Mucosa of gallbladder (tissue), 1 donor: ENCODE measurements at places on chromosomes 16 and 17.

DNA sequence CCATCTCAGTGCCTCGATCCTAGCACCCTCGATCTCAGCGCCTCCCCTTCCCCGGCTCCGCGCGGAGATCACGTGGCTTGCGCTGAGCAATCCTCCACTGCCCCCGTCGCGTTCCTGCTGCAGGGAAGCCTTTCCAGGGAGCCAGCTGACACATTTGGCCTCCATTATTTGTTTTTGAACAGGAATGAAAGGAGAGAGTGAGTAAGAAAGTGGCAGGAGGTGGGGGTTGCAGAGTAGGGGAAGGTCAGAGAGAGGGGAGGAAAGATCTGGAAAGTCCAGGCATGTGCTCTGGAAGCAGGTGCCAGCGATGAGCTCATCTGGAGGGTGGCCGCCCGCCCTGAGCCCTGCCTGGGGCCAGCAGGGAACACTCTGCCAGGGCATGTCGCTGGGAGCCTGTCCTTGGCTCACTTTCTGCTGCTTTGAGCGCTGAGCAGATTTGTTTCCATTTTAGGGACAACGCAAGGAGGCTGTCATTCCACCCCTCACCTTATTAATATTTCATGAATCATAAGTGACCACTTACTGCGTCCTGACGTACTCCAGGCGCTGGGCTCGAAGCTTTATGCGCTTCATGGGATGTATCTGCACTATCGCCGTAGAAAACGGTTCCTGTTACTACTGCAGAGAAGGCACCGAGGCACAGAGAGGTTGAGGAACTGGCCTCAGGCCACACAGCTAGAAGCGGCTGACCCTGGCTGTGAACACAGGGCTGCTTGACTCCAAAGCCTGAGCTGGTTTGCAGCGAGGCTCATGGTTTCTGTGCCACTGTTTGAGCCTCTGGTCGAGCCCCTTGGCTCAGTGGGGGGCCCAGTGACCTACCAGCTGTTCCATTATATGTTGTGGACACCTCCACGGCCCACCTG, 283.1 kb downstream of the SEC14L1 start:
- peak; percentile 90 for DNase-seq

DNA sequence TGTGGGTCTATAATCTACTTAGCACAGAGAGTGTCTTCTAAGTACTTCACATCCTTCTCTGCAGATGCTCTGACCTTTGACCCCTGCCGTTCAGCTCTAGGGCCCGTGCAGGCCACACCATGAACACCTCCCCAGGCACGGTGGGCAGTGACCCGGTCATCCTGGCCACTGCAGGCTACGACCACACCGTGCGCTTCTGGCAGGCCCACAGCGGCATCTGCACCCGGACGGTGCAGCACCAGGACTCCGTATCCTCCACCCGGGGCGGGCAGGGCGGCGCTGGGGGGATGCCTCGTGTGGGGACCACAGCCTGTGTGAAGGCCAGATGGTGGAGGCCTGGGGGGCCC, 686 bp downstream of the MLST8 start:
- no peak for DNase-seq

- DNase-seq: no peak
These were observed 4.7 kb downstream of the NOD2 start for GRCh38 chr16:50697881-50698767.

GRCh38 chr16:27431773-27432532, 30.0 kb downstream of the IL21R start:
- DNase-seq: peak; percentile 5

- DNase-seq: no peak
These were observed 55.4 kb downstream of the CYB5B start for GRCh38 chr16:69479775-69480174.

- no peak for DNase-seq
These were observed 36.7 kb downstream of the KIAA0753 start for GRCh38 chr17:6603744-6604325.

DNA sequence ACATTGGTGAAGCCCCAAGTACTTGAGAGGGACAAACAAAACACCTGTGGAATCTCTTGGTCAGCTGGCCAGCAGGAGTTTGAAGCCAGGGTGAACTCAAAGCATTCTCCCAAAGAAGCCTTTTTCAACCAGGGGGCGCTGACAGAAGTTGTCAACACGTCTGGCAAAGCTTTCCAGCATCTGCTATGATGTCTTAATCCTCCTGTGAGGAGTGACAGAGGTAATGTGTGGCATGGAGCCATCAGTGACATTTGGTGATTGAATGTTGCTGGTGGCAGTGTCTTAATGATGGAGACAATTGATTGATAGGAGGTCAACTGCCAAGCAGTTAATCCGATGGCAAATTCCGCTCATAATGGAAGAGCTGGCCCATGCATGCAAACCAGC, 257.6 kb upstream of the HSBP1 start:
- no peak for DNase-seq

DNA sequence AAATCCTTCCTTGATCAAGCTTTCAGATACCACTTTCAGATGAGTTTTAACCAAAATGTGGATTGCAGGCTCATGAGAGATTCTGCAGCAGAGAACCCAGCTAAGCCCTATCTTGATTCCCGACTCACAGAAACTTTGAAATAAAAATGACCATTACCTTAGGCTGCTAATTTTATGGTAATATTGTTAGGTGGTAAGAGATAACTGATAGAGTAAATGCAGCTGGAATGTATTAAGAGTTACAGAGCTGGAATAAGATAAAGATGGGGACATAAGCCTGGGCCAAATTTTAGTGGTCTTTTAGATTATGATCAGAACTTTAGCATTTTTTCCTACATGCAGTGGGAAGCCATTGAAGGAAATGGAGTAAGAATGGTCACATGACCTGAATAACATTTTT, 1074.0 kb downstream of the CDH11 start:
- no peak for DNase-seq

DNA sequence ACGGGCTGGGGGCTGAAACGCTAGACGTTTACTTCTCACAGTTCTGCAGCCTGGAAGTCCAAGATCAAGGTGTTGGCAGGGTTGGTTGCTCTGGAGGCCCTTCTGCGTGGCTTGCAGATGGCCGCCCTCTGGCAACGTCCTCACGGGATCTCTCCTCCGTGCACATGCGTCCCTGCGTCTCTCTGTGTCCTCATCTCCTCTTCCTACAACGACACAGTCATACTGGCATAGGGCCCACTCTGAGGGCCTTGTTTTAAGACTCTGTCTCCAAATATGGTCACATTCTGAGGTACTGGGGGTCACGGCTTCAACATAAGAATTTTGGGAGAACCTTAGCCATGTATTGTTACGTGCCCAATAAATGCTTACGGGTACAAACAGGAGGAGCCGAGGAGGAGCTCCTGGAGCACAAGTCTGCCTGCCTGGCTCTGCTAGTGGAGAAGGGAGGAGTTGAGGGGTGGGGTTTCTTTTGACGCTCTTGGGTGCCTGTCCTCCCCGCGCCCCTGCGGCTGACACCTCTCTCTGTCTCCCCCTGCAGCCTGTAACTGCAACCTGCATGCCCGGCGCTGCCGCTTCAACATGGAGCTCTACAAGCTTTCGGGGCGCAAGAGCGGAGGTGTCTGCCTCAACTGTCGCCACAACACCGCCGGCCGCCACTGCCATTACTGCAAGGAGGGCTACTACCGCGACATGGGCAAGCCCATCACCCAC, 141.1 kb downstream of the NTN1 start:
- no peak for DNase-seq

- no peak for DNase-seq
These were observed 14.7 kb downstream of the RNF43 start for GRCh38 chr17:58402679-58403078.

GRCh38 chr16:66585481-66586239, 6.4 kb downstream of the CMTM2 start:
- DNase-seq: no peak

DNA sequence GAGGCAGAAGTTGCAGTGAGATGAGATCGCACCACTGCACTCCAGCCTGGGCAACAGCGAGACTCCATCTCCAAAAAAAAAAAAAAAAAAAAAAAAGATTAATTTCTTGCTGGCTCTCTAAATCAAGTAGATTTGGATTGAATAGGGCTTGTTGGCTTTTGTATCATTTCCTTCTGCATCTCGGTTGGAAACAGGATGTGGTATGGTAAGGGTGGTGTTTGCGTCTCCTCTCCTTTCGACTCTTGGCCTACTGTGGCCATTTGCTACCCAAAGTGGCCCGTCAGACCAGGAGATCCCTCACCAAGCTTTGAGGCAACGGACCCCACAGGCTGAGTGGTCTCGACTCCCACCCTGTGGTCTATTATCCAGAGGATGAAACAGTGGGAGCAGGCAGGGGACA, 168.0 kb upstream of the IRX3 start:
- DNase-seq: no peak

- DNase-seq: peak; percentile 62
These were observed 13.3 kb upstream of the SDK2 start for GRCh38 chr17:73657473-73658116.

- DNase-seq: peak; percentile 57
These were observed at the start of gene CDK5R1 for GRCh38 chr17:32486701-32487472. Gene CDK5R1, plus strand, starts transcription at chr17:32486993. Its CDS starts 628 bp downstream, at chr17:32487621.

DNA sequence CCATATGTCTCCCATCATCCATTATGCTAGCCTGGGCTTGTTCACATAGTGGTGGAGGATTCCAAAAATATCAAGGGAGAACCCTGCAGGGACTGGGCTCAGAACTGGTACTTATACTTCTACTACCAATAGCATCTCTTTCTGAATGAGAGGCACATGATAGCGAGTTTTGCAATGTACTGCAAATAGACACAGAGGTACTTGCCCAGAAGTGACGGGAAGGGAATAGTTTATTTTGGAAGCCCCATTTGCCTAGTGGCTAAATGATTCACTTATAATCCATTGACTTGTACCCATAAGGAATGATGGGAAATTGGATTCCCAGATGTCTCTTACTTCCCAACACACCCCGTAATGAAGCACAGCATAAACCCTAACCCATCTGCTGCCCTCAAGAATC, 124.8 kb upstream of the ERCC4 start:
- DNase-seq: no peak

DNA sequence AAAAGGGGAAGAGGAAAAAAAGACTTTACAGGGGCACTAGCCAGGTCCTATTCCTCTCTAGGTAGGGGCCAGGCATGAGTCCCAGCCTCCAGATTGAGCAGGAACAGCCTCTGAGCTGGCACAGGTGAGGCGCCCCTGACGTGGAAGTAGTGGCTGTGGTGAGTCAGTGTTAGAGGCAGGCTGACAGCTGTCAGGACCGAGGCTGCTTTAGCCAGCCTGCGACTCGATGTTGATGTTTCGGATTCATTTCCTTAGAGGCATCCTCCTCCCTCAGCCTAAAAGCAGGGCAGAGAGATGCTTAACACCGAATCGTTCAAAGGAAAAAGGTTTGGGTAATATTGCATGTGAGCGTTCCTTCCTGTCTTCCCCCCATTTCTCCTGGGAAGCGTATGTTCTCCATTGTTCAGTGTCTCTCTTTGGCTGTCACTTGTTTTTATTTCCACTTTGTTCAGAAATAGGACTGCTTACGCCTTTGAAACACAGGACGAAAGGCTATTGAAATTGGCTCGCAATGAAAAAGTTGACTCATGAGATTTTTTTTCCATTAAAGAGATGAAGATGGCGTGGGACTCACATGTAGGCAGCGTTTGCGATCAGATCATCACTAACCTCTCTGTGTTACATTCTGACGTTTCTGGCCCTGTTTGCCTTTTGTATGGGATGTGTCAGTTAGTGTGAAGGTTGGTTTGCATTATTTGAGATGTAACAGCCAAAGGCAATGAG, 1.3 kb downstream of the KIAA0513 start:
- DNase-seq: peak; percentile 34

DNA sequence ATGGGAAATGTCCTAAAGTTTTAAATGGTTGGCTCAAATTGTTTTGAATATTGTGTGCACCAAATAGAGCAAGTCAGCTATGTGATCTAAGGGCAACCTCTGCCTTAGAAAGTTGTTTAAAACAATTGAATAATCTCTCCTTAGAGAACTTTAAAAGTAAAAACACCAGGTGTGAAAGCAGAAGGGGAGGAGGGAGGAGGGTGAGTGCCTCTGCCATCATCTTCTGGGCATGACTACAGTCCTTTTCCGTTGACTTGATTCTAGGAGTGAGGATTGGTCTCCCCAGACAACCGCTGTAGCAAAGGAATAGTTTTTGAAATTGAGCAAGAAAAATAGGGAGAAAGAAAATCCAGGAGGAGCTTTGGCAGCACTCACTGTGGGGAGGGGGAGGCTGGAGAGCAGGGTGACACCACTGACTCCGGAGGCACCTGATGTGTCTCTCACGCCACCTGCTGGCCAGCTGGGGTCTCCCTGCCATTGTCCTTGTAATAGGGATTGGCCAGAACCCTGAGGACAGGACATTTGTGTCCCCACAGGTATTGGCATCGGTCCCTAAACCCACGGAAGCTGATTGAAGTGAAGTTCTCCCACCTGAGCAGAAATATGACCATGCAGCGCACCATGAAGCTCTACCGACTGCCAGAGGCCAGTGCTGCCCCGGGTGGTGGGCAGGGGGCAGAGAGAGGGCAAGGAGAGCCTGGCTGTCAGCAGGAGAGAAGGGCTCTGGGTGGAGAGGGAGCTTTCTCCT, 33.3 kb downstream of the PLCD3 start:
- peak; percentile 82 for DNase-seq

DNA sequence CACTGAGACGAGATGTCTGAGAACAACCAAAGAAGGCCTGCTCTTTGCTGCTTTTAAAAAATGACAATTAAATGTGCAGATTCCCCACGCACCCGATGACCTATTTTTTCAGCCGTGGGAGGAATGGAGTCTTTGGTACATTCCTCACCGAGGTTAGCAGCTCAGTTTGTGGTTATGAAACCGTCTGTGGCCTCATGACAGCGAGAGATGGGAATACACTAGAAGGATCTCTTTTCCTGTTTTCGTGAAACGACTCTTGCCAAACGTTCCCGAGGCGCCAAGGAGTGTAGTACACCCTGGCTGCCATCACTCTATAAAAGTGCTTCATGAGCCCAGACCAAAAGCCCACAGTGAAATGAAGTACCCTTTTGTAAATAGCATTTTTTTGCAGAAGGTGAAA, 87.8 kb downstream of the CRISPLD2 start:
- peak; percentile 42 for DNase-seq

DNA sequence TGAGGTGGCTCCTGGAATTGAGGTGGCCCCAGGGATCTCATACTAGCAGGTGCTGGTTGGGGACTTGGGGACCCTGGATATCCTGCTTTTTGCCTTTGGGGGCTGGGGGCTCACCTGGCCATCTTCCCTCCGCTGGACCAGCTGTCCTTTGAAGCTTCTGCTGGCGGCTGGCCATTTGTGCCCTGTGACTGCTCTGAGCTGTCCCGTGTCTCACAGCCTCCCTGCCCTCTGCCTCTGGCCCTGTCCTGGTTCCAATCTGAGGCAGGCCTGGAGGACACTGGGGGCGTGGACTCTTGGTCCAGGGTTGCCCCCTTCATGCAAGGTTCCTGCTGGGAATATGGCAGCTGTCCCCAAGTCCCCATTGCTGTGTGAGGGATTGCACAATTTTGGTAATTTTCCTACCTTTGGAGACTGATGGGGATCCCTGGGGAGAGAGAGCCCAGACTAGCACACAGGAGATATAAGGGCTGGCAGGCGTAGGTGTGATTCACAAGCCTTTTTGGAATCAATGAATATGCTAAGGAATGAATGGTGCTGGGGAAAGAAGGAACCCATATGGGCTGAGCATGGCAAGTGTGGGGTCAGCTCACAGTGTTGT, 19.2 kb downstream of the ADCY7 start:
- no peak for DNase-seq

GRCh38 chr17:49381033-49381432, 19.0 kb upstream of the ZNF652 start:
- DNase-seq: no peak

- no peak for DNase-seq
These were observed 5.0 kb downstream of the SKA2 start for GRCh38 chr17:59149841-59150511.

- peak; percentile 50 for DNase-seq
These were observed 330.0 kb upstream of the PMFBP1 start for GRCh38 chr16:72501739-72502593.
